ENCODE measurements at places on chromosomes 2 and 18. TPM values are rescaled to one million over a fixed set of nuclear protein-coding genes. Genes with fewer than 3 reads are reported as not detected.

DNA sequence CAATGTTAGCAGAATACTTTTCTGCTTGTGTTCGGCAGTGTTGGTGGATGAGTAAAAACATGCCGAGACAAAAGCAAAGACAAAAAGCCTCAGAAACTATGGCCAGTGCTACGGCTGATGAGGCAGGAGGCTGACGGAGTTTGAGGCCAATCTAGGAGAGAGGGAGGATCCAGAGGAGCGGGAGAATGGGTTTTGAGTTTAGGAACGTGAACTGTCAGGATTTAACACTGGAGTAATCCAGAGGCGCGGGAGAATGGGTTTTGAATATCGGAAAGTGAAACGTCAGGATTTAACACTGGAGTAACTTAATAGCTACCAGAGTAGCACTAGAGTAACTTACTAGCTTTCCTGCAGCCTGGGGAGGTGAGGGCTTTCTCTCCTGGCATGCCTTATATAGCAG lies 37.4 kb downstream of the LYPD6B start:
- no peak for DNase-seq

GRCh38 chr2:121944072-121944831 lies 188.8 kb downstream of the TSN start:
- DNase-seq, result no peak

DNA sequence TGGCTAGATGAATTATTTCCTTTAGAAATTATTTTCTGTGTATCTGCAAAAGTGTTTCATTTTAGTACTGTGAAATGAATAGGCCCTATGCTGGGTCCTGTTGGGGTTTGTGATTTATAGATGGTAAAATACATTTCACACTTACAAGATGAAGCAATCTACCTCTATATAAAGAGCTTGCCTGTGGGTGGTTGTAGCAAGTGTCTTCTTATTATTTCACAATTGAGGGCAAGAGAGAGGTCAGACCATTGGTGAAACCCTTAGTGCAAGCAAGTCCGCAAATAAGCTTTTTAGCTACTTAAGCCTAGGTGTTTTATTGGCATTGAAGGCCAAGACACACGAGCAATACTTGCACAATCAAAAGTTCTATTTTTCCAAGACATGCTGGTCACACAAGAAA lies 153.1 kb downstream of the FMNL2 start:
- no peak for DNase-seq

DNA sequence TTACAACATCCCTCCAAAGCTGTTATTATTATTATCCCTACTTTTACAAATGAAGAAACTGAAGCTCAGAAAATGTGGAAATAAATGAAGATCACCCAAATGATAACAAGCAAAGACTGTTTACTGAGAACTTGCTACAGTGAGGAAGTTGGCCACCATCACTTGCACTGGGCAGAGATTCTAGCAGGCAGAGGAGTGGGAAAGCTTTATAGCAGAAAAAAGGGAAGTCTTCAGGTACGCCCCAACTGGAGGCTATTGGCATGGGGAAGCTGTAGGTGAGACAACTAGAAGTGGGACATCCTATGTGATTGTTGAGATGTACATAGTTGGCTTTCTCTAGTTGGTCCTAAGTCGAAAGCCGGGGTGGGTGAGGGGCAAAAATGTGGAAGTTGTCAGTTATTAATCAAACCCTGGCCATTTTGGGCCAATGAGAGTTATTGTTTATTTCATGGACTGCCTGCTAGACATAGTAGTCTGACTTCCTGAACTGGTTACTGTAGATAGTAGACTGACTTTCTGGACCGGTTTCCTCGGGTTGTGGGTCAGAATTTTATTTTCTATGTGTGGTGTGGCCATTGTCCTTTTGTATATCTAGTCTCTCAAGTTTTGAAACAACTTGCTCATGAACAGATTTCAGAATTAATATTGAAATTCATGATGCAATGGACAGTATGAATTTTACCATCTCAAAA lies 40.2 kb upstream of the STAT4 start:
- DNase-seq, result no peak

GRCh38 chr2:226017107-226017506 lies 617.6 kb downstream of the NYAP2 start:
- no peak for DNase-seq

GRCh38 chr18:51936115-51936514 lies 403.9 kb upstream of the DCC start:
- no peak for DNase-seq

The CBLN2 gene
- polyA plus RNA-seq, result not detected

The CAVIN2 gene
- 28.1 TPM for polyA plus RNA-seq

The RAPGEF4 gene
- 0.78 TPM for polyA plus RNA-seq
